ENCODE measurements at places on chromosomes 7 and 10.

DNA sequence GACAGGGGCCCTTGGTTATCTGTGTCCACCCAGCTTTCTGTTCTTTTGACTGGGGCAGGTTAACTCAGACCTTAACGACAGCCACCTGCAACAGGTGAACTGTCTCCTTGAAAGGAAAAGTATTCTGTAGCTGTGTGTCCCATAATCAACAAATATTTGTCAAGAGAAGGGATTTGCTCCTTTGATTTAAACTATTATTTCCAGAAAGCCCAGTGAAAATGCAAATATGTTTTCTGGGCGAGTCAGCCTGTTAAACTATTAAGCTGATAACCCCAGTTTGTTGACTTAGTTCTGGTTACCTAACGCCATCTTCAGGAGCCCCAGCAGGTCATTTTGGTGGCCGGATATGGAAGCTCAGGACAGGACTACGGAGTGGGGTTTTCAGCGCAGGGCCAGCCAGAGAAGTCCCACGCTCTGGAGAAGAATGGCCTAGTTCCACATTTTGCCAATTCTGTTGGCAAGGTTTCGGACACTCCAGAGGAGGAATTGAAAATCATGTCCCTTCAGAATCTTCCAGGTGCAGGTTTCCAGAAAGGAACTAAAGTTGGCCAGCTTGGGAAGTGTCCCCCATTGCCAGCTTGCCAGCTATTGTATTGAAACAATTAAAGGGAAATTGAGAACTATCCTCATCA lies 54.5 kb downstream of the ADRA2A start:
- DNase-seq = no peak

- DNase-seq = no peak
These were observed 16.5 kb upstream of the PRKAG2 start for GRCh38 chr7:151893405-151893923.

DNA sequence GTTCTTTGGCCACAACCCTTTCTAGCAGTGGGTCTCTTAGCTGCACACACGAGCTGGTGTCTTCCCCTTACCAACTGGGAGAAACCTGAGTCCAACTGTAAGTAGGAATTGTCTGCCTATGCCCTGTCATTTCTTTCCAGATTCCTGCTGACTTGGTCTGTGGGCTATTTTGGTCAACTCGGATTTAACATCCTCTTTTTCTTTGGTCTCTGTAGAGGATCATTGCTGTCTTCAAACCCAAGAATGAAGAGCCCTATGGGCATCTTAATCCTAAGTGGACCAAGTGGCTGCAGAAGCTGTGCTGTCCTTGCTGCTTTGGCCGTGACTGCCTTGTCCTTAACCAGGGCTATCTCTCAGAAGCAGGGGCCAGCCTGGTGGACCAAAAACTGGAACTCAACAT lies 10.3 kb downstream of the PI4K2A start:
- no peak for DNase-seq

DNA sequence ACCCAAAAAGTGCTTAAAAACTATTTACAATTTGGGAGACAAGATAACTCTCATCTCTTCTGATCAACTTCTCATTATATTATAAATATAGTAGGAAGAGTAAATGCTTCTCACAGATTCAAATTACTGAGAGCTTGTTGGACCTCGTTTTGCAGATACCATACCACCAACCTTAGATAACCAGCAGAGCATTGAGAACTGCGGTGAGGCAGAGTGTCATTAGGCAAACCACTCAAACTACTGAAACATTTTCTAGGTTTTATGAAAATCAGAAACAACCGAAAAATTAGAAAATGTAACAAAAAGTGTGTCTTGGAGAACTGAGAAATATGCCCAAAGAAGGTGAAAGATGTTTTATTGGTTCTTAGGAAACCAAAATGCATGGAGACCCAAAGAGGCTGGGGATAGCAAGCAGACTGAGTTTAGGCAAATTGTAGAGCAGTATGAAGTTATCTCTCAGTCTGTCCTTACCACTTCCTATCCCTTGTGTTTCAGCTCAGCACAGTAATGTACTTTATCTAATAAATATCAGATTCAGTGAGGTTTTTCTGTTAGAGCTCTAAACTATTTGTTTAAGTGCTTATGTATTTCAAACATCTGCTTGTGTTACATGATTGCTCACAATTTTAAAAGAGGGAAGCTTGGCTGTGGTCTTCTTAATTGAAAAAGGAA lies 77.9 kb downstream of the HECTD2 start:
- no peak for DNase-seq

DNA sequence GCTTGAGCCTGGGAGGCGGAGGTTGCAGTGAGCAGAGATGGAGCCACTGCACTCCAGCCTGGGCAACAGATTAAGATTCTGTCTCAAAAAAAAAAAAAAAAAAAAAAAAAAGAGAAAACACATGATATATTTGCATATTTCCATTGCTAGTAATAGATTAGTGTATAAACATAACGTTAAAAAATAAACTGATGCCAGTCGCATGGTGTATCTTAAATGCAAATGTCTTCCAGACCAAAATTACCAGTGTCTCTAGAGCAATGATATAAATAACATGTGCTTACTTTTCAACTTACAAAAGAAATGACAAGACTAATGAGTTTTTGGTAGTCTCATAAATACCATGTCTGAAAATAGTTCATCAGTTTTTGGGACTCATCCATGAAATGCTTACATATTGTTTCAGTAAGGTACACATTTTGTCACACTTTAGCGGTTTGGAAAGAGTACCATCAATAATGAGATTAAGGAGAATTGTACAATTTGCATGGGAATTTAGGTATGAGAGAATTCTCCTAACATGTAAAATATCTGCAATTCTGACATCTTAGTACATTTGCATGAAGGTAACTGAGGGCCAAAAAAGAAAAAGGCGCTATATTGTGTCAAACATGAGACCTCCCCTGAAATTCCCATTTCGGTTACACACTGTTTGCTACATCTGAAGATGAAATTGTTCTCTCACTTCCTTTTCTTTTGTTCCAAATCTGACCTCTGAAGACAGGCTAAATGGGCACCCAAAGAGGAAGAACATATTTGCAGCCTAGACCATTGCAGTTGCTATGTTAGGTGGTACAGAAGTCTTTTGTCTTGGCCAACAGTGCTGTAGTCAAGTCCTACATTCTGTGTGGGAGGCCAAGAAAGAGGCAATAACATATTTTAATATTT lies 51.5 kb upstream of the PIP4K2A start:
- DNase-seq = no peak

DNA sequence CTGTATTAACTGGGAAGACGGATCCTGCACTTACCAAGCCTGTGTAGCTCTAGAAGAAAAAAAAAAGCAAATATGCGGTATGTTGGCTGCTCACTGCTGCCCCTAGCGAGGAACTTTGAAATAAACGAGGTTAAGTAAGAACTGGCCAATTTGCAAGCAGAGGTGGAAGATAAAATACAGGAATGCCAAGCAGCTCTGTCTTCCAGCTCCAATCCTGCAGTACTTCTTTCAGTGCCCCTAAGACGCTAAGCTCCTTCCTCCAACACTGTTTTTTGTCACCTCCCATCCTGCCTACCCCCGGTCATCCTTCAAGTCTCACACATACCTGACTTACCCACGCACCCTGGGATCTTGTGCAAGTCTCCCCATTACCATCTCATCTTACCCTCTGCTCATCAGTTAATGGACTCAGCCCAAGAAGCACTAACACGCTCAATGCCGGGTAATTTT lies 809 bp downstream of the C10orf143 start:
- DNase-seq = peak; percentile 48

DNA sequence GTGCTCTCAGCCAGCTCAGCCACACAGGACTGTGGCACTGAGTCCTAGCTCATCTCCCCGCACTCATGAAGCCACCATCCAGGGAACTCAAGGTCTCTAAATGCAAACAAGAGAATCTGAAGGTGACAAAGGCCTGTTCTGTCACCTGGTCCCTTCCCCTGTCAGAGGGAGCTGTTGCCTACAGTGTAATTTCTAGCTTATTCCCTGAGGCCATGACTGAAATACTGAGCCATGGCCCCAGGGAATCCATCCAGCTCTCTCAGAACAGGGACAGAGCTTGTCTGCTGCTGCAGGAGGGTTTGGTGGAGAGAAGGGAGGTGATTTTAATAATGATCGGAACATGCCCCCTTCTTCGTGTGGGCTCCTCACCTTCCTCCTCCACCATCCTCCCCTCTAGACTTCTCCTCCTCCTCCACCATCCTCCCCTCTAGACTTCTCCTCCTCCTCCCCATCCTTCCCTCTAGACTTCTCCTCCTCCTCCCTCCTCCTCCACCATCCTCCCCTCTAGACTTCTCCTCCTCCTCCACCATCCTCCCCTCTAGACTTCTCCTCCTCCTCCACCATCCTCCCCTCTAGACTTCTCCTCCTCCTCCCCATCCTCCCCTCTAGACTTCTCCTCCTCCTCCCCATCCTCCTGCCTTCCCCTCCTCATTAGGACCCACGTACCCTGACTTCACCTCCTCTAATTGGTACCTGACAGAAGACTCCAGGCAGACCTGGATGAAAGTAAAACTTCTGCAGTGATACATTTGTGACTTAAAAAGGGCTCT lies 338.0 kb upstream of the MKI67 start:
- no peak for DNase-seq
